Calu3 (cell line): ENCODE measurements at places on chromosomes 2 and 18.

GRCh38 chr2:78417355-78417754, 608.1 kb upstream of the REG3G start:
- no peak for DNase-seq

DNA sequence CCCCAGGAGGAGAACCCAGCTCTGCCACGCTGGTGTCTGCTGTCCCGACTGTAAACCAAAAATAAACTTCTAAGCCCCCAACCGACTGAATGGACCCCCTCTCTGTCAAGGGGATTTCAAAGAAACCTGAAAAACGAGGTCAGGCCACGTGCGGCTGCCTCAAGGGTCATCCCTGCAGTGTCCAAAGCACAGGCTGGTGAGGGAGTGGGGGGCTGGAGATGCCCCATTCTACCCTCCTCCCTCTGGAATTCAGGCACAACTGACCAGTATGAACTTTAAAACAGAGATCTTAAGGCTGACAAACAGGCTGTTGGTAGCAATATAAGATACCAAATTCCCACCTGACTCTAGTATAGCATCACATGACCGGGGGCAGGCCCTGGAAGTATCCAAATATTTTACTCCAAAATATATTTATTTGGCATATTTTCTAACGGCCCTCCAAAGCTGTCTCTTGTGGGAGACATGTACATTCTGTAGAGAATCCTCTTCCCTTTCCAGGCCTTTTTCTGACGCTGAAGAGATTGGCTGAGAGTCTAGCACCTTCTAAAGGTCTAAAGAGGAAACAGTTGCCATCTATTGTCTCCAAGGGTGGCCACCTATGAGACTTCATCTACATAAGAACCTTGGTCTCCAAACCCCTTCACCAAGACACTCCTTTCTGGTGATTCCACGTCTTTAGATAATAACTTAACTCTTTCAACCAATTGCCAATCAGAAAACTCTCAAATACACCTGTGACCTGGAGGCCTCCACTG, 40.4 kb upstream of the CTDP1 start:
- DNase-seq: no peak

- DNase-seq: no peak
Measured at GRCh38 chr18:68086481-68086880, 570.0 kb upstream of the DSEL start.

- DNase-seq: no peak
Measured at GRCh38 chr18:69537183-69537582, 136.5 kb downstream of the DOK6 start.

DNA sequence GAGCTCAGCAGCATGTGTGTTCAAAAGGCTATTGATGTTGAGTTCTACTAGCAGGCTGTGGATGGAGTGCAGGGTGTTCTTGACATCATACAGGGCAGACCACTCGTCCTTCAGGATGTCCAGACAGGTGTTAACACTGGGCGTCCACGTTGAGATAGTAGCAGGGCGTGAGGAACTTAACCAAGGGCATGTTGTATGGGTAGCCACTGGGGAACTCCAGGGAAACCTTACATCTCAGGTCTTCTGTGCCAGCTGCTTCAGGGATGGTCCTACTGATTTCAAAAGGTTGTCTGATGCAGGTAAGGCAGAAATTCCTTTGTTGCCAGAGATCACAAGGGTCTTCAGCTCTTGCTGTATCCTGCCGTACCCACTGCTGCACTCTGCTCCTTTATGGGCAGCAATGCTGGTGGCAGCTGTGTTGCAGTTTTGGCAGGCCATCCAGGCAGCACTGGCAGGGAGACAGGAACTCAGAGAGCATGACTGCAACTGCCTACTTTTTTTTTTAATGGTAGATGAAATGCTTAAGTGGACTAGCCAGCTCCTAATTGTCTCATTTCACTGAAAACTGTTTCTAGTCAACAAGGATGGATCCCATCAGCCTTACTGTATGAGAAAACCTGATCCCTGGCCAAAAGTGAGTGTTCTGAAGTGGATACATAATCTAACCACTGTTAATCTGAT, 32.4 kb upstream of the RBBP8 start:
- no peak for DNase-seq

DNA sequence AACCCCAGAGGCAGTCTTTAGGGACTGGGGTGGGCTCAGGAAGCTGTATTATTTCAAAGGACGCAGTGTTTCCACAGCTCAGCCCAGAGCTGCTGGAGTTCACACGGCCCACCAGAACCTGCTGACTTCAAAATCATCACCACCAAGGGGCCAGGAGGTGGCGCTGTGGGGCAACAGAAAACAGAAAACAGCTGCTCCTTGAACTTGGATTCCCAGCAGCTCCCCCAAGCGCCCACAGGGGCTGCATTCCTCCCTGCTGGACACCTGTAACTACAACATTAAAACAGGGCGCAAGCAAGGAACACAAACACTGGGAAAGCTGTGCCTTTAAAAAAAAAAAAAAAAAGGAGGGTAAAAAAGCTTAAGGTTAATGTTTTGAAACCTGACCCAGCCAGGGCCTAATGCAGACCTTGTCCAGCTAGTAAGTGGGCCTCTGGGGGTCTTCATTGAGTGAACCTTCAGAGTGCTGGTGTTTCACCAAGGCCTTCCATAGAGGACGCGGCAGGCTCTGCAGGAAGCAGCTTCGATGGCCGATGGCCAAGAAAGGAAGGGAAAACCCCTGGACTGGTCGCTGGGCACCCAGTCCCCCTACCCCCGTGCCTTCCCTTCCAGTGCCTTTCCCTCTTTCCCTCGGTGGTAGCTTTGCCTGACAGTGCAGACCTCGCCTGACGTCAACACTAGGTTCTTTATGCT, 25.9 kb downstream of the MLPH start:
- peak; percentile 89 for DNase-seq

GRCh38 chr2:74415762-74416395, 5.5 kb downstream of the C2orf81 start:
- no peak for DNase-seq

GRCh38 chr2:38095996-38096861, 20.3 kb upstream of the CYP1B1 start:
- peak; percentile 79 for DNase-seq

DNA sequence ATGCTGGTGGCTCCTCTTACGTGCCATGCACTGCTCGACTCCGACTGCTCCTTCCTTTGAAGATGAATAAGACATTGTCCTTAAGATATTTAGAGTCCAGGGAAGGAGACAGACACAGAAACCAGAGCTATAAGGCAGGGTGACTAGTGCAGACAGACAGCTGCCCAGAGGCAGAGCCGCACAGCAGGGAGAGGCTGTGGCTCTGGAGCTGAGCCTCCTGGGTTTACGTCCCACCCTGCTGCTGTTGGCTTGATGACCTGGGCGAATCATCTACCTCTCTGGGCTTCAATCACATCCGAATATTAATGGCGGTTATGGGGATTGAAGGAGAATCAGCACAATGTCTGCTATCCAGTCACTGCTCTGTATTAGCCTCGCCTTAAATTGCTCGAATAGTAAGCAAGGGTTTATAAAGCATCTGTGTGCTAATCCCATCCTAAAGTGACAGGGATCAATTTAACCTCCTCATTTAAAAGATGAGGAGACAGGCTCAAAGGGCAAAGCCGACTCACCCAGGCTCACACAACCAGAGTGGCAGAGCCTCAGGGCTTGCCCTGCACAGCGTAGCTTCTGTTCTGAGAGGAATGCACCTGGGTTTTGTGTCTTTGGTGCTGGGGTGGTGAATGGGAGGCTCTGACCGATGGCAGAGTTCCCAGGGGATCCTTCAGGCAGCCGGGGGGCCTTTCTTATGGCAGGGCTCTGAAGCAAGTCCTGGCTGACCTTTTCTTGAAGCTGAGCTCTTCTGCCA, 284.1 kb downstream of the MYCN start:
- DNase-seq: no peak

DNA sequence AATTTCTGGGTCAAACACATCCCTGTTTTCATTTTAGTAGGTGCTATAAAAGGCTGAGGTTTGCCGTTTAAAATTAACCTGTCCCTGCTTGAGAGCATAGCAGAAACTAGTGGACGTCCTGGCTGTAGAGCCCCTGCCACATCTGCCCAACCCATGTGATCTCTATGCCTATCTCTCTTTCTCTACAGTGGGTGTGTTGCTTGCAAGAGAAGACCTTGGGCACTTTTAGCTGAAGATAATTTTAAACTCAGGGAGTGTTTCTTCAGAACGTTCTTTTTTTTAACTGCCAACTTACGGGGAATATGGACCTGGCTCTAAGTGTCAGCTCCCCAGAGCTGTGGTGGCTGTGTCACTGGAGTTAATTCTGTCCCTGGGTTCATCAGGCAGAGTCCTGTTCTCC, 100.6 kb downstream of the NRP2 start:
- no peak for DNase-seq
